ENCODE measurements at places on chromosomes 16 and 17.

GRCh38 chr16:22948603-22949368 is 134.8 kb downstream of the HS3ST2 start:
- DNase-seq, result peak; percentile 9

DNA sequence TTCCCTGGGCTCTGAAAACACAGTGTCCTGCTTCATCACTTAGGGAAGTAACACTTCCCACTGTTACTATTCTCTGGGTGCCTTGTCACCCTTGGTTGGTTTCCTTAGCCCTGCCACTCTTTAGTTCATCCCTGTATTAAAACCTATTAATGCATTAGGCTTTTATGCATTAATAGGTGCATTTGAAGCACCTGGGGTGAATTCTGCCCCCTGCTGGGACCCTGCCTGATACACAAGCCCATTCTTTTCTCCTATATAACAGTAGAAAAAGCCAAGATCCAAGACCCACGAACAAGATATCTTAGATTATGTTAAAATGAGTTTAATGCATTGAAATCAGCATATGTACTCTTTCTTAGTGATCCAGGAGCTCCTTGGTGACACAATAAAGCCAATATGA is 235.7 kb downstream of the PMP22 start:
- DNase-seq, result no peak

DNA sequence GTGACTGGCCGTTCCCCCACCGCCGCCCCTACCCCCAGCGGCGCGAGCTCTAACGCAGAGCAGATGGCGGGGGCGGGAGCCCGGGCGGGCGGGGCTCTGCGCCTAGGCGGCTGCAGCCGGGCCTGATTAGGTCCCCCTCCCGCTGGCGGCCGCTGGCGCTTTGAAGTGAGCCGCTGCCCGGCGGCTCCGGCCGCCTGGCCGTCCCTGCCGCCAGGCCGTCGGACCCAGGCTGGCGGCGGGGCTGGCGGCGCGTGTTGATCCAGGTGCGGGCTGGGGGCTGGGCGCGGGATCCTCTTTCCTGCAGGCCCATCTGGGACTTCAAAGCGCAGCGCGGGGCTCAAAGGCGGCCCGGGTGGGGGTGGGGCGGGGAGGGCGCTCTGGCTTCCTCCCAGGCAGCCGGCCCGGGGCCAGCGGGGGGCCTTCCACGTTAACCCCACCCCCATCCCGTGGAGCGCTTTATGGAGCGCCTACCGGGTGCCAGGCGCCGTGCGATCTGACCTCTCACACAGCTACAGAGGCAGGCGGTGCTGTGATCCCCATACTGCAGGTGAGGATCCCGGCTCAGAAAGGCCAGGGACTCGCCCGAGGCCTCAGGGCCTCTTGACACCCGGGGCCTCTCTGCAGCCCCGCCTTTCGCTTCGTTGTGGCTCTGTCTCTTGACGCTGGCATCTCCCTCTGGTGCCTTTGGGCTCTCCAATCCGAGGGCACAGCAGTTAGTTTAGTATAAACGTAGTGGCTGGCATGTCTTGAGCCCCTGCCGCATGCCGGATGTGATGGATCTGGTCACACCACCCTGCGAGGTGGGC is 80.0 kb upstream of the NKD1 start:
- no peak for DNase-seq

- peak; percentile 28 for DNase-seq
Observed at GRCh38 chr17:7173687-7174602, 5.2 kb downstream of the ASGR1 start.

DNA sequence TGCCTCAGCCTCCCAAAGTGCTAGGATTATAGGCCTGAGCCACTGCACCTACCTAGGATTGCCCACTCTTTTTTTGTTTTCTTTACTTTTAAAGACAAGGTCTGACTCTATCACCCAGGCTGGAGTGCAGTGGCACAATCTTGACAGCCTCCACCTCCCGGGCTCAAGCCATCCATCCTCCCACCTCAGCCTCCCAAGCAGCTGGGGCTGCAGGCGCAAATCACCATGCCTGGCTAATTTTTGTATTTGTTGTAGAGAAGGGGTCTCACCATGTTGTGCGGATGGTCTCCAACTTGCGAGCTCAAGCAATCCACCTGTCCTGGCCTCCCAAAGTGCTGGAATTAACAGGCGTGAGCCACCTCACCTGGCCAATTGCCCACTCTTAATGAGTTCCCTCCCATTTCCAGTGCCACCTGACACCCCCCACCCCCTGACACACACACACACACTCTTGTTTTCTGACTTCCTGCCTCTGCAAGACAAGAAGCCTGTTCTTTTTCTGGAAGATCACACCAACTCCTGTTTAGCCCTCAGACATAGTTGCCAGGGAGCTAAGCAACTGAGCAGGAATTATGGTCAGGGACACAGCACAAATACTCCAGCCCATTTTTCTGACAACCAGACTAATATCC is 2.6 kb downstream of the OVCA2 start:
- DNase-seq, result no peak

Data from activated CD4-positive, alpha-beta T cell treated with anti-CD3 and anti-CD28 coated beads for 4 hours (primary cell).